GM23248 (cell line): ENCODE measurements at places on chromosomes 12 and 14. TPM values are rescaled to one million over a fixed set of nuclear protein-coding genes. Genes with fewer than 3 reads are reported as not detected.
A peak's percentile ranks its signal among the peaks of the same experiment; 100 is the strongest.

The PRH2 gene
- 2.5 TPM in 1 of 2 replicates, not detected in the other for total RNA-seq

The SIVA1 gene
- 148 and 174 TPM in 2 replicates for total RNA-seq

GRCh38 chr12:79294590-79294989 lies 396.2 kb downstream of the PAWR start:
- no peak for DNase-seq

GRCh38 chr12:58172433-58173073 lies 231.2 kb downstream of the ATP23 start:
- DNase-seq, result no peak

The CFAP73 gene
- not detected in 2 replicates for total RNA-seq

DNA sequence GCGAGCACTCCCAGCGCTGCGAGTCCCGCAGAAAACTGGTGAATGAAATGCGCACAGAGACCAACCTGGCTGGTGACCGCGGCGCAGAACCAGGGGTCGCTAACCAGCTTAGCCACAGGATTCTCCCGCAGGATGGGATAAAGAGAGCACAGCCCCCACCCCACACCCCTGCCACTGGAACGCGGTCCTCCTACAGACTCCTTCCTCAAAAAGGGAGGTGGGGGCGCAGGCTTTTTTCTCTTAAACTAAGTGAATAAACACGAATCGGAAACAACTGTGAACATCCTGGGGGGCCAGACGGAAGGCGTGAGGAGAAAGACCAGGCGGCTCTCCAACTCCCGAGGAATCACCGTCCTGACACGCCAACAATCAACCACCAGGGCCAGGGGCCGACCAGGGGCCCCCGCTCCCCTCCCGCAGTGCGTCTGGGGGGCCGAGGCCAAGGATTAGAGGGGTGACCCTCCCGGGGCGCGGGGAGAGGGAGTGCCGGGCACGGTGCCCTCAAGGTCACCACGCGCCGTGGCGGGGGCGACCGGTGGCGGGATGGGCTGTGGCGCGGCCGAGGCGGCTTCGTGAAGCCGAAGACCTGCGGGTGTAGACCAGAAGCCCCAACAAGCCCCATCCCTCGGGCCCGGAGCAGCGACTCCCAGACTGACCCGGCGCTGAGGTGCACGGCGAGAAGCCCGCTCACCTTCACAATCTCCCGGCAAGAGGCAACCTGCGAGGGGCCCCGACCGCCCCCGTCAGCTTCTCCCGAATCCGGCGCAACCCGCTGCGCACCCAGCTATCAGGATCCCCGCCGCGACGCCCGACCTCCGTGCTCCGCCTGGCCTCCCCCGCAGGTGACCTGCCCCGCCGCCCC lies 704 bp downstream of the ATP2B1 start:
- DNase-seq, result peak; percentile 73

GRCh38 chr12:131235871-131236271 lies 282.2 kb downstream of the ADGRD1 start:
- no peak for DNase-seq

The KITLG gene
- total RNA-seq, result 98.4 and 146 TPM in 2 replicates

GRCh38 chr14:88323523-88324199 lies 592 bp upstream of the KCNK10 start:
- DNase-seq, result peak; percentile 32

- DNase-seq, result no peak
Measured at GRCh38 chr14:32565256-32565655, 236.2 kb downstream of the AKAP6 start.

The ARF3 gene
- 55.3 and 87.7 TPM in 2 replicates for total RNA-seq

DNA sequence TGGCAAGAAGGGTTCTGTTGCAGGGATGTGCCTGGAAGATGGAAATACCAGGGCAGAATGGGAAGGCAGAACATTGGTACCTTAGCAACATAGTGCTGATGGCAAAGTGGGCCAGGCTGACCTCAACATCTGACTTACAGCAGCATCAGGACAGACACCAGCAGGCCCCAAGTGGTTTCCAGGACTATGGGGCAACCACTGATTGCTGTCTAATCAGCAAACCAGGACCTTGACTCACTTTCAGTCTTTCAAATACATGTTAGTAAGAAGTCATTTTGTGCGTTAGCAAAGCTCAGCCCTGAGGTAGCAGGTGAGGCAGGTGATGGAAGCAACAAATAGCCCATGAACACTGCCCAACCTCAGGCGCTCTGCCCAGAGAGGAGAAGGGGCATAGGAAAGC lies 4.7 kb upstream of the SPTSSA start:
- DNase-seq, result no peak

DNA sequence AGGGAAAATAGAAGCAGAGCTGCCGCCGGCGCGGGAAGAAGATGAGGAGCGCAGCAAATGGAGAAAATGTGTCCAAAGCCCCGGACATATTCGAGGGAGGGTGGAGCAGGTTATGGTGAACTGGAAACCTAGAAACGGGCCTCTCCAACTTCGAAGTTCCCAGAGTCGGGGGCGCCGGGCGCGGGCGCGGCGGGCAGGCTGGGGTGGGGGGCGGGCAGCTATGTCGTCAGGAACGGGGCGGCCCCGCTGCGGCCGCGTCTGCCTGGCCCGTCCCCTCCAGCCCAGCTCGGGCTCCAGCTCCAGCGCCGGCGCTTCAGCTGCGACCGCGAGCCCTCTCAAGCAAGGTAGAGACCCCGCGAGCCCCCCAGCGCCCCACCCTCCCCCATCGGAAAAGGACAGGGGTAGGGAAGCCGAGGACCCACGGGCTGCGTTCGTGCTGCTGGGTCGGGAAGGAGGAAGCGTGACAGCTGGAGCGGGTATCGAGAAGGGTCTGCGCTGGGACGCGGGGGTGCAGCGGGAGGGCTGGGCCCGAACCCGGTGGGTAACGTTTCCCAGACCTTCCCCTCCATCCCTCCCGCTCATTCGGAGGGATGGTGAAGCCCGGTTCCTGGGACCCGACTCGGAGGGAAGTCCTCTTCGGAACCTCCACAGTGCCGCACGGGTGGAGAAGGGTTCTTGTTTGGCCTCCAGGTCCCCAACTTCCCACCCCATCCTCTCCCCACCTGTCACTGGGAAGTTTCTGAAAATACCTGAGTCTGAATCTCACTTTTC lies 1.0 kb downstream of the DGKA start:
- DNase-seq, result peak; percentile 72

- no peak for DNase-seq
Measured at GRCh38 chr14:90534838-90535555, 138.2 kb downstream of the CALM1 start.

GRCh38 chr12:27651201-27651600 lies 45.0 kb upstream of the REP15 start:
- peak; percentile 19 for DNase-seq

DNA sequence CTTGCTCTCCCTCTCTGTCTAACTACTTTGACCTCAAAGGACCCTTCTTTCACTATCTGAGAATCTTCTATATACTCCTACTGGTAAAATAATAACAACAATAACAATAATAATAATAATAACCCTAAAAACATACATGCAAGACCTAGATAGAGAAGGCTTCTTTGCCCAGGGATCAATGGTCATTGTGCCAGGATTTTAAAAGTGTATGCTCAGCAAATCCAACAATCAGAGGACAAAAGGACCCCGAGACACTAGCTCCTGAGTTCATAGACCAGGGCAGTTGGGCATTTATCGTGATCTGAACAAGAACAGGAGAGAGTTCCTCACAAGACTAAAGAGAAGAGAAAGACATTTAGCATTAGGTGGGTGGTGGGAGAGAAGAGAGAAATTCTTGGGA lies 358.5 kb downstream of the DAD1 start:
- no peak for DNase-seq

The TSPAN11 gene
- total RNA-seq, result 0.76 and 1.9 TPM in 2 replicates

GRCh38 chr14:64830961-64831360 lies 48.7 kb downstream of the SPTB start:
- no peak for DNase-seq

The CLEC4A gene
- total RNA-seq, result not detected in 2 replicates

DNA sequence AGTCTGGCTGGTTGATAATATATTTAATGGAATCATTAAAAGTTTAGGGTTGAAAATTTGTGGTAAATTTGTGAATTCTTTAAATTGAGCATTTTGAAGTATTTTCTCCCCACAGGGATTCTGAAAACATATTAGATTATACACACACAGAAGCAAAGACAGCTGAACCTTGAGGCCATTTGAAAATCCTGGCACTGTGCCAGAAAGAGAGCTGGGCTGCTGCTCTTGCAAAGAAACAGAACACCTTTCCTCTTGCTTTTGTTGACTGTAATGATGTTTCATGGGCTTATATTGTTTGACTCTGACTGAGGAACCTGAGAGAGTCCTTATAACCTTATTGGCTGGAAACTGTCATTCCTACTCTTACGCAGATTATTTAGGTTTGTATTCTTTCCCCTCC lies 4.8 kb downstream of the RNF34 start:
- no peak for DNase-seq

DNA sequence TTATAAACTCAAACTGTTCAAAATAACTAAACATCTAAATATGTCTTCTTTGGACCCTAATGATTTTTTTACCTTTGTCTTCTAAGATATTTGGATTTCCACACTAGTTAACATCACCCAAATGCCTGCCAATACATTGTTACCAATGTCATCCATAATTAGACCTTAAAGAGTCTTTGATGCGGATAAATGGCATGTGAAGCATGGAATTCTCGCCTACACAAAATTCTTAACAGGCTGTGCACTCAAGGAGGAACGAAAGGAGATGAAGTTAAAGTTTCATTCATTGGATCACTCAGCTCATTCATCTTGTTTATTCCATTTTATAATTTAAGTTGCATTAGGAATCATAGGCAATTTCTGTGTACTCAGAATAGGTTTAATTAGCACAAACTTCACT lies 219.7 kb downstream of the ACSS3 start:
- DNase-seq, result peak; percentile 23

The FAM186B gene
- 0.22 and 1.4 TPM in 2 replicates for total RNA-seq

GRCh38 chr12:115584156-115584555 lies 693.3 kb downstream of the MED13L start:
- no peak for DNase-seq

GRCh38 chr14:34569750-34570149 lies 30.2 kb upstream of the EAPP start:
- peak; percentile 48 for DNase-seq

The COX8C gene
- total RNA-seq, result not detected in 2 replicates

The GPR135 gene
- total RNA-seq, result 2.6 and 5.8 TPM in 2 replicates

- DNase-seq, result no peak
Measured at GRCh38 chr14:80364816-80365215, 153.5 kb upstream of the DIO2 start.

DNA sequence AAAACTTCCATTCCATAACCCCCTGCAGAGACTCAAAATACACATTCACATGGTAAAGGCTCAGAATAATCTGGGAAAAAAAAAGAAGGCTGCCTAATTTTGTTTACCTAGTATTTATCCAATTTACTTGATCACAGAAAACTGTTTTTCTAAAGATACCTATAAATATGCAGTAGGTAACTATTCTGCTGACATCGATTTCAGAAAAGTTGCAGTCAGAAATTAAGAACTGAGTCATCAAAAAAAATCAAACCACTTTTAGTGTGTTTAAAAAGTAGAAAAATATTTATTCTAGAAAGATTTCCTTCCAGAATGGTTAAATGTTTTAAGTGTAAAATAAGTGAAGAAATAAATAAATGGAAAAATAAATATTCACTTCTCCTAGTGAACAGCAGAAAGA lies 254.5 kb upstream of the CAND1 start:
- DNase-seq, result no peak

The VWF gene
- not detected in 2 replicates for total RNA-seq

DNA sequence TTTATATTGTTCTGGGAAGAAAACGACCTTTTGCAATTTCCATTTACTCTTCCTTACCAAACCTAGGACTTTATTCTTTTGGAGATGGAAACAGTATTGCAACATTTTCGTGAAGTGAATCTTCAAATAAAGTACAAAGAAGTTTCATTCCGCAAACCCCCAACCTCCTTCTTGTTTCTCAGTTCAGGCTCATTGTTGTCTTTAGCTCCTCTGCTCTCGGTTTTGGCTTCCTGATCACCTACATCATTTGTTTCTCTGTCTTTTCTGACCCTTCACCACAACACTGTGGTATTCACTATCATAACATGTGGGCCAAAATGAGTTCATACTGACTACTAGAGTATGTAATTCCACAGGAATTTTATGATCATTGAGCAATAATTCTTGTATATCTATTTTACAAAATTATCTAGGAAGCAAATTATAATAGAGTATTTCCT lies 266.8 kb downstream of the ADAMTS20 start:
- peak; percentile 96 for DNase-seq

DNA sequence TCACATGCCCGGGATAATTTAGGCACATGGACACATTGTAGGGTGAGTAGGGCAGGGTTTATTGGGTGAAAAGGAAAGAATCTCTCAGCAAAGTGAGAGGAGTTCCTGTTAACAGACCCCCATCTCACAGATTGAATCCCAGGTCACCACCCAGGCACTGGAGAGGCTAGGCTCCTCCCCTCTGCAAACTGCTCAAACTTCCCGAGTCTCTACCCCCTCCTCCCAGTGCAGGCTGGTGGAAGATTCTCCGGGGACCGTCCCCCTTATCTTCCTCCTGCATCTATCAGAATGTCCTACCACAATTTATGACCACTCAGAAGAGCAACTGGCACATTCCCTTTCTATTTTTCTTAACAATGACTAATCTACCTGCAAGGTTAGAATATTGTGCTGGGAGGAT lies 126.0 kb downstream of the NTF3 start:
- DNase-seq, result no peak

DNA sequence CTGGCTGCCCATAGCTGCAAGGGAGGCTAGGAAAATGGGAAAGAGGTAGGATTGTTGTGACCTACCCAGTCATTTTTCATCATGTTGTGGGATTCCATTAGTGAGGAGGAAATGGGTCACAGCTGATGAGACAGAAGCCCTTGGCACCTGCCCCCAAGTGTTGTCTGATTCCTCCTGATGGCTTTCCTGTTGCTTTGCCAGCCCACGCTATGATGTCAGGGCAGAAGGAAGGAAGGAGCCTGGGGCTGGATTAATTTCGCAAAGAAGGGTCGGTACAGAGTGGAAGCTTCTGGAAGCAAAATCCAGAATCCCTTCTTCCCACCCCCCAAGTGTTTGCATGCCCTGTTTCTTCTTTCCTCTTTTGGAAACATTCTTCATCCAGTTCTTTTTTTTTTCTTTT lies 8.7 kb downstream of the OTUB2 start:
- no peak for DNase-seq

- no peak for DNase-seq
Measured at GRCh38 chr12:111758120-111758561, 8.6 kb upstream of the ALDH2 start.

- no peak for DNase-seq
Measured at GRCh38 chr14:97218274-97218673, 421.1 kb downstream of the VRK1 start.

GRCh38 chr12:21642707-21643389 lies 14.8 kb downstream of the LDHB start:
- peak; percentile 40 for DNase-seq

- peak; percentile 95 for DNase-seq
Measured at GRCh38 chr12:84507956-84508850, 404.4 kb downstream of the SLC6A15 start.

The DNAH10 gene
- total RNA-seq, result 0.11 and 0.13 TPM in 2 replicates

DNA sequence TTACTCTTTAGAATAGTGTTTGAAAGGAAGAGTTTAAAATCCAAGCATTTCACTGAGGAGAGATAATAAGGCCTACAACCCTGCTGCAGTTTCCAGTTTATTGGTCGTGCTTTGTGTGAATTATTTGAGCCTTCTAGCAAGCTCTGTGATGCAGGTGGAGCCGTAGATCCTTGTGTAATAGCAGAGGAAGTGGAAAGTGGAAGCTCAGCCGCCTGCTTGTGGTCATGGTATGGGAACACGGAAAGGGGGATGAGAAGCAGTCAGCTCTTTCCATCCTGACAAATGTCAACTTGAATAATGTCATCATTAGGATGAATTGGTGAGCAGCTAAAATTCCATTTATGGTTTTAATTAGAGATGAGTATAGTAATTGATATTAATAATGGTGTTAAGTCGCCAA lies 29.1 kb downstream of the SYNE2 start:
- no peak for DNase-seq

The NPFF gene
- not detected in 2 replicates for total RNA-seq

- no peak for DNase-seq
Measured at GRCh38 chr14:76657846-76658245, 103.4 kb upstream of the VASH1 start.
